ENCODE measurements at places on chromosomes 16 and 17.
A peak's percentile ranks its signal among the peaks of the same experiment; 100 is the strongest.

DNA sequence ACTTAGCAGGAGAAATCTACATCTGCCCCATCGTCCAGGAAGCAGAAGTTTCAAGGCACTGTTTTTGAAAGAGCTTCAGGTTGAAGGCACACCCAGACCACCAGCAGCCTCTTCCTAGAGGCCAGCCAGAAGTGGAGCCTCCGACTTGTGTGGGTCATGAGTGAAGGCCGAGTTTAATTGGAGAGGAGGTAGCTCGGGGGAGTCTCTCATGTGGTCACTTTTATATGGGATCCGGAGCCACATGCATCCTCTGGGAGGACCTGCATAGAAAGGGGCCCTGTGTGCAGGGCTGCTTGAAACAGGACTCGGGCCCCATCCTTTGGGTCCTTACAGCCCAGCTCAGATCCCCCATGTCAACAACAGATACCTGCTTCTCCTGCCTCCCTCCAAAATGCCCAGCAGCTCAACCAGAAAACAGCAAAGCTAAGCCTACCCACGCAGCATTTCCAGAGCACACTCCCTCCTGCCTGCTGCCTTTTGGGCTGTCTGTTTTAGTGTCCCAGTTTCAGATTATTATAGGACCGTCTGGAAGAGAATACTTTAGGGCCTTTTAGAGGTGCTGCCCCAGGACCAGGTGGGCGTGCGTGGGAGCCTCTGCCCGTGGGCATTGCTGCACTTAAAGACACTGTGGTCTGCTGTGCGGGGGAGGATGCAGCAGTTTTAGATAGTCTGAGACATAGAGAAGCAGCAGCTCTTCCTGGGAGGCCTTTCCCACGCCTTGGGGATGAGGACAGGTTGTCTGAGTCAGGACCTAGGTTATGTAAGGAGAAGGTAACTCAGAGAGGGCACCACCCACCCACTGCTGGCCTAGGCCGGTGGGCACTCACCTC, 29.5 kb downstream of the MPRIP start:
- DNase-seq, result no peak

- no peak for DNase-seq
Measured at GRCh38 chr16:86630471-86630870, 52.1 kb downstream of the FOXL1 start.

GRCh38 chr17:4156750-4157381, 13.9 kb downstream of the CYB5D2 start:
- no peak for DNase-seq

GRCh38 chr16:4403133-4403949, 13.1 kb downstream of the CORO7 start:
- DNase-seq, result no peak

GRCh38 chr16:1832838-1833454, 5.9 kb downstream of the FAHD1 start:
- no peak for DNase-seq

GRCh38 chr16:26740771-26741170, 326.0 kb upstream of the C16orf82 start:
- no peak for DNase-seq

GRCh38 chr17:9907883-9908648, 3.0 kb upstream of the RCVRN start:
- no peak for DNase-seq

DNA sequence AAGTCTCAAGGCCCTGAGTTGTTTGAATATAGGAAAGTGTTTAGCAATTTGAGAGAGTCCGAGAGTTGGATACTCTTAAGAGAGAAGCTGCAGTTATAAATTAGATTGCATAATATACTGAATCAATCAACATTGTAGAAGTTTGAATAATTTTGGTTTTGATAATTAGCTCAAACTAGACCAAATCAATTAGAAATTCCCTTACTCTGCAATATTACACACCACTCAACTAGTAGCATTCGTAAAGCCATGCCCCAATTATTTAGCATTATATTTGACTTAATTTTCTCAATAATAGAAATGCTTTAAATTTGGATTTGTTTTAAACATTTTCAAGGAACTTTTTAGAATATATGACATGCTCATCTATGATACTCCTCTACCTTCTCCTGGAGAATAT, 49.1 kb downstream of the TNRC6C start:
- DNase-seq, result no peak

DNA sequence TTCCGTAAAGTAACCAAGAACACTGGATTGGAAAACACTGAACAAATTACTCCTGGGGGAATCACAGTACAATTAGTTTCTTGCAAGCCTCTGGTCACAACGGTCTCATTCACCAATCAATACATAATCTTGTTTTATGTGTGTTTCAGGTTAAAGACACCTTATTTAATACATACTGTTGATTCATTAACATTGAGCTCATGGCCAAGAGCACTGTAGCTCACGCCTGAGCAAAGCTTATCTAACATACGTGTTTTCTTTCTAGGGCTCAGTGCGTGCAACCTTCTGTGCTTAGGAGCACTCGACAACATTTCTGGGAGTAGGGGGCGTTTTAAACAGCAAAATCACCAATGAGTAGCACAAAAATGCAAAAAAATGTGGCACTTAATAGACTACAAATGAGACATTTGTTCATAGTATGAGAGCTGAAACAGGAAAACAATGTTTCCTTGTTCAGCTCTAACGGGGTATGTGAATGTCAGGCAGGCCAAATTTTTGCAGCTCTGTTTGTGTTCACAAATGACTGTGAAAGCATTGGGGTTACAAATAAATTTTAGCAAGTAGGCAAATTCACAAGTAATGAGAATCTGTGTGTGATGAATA, 206.2 kb downstream of the CNTNAP4 start:
- DNase-seq, result no peak

DNA sequence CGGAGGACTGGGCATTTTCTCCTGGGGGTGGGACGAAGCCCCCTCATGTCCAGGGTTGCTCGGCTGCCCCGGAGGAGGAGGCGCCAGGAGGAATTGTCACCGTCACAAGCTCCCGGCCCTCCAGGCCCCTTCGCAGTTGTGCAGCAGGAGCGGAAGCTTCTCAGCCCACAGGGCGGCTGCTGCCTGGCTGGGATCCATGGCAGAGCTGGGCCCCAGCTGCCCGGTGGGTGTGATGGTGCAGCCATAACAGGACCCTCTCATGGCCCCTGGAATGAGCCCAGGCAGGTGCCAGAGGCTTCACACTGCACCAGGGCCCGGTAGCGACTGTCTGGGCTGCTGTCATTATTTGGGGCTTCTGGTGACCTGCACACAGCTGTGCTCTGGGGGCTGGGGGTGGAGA, 54.9 kb upstream of the GNG13 start:
- no peak for DNase-seq

DNA sequence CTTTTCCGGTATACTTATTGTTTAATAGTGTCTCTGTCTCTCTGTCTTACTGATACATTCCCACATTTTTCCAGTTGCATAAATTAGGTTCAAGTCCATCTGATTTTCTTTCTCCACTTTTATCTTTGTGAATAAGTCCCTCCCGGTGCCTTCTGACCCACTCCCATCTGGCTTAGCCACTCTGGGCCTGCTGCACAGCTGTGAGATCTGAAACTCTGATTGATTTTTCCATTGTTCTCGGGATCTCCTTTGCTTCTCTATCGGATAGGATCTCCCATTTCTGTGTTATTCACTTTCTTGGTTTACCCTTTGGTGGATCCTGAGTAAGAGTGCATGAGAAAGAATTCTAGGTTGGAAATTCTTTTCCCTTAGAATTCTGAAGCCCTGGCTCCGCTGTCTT, 8.6 kb downstream of the UTP4 start:
- DNase-seq, result no peak

DNA sequence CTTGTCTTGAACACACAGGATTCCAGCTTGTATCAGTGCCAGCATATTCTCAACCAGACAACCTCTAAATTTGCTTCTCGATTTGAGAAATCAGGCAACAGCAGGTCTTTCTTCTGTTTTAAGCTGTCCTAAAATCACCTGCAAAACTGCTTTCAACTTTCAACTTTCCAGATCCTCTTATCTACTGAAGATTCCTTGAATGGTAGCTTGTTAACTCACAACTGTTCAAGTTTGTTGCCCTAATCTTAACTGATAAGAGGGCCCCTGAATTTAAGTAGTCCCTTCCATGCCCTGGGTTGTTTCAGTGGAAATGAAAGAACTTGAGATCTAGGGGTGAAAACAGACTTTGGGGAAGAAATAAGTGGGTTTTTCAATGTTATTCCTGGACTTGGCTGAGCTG, 57.2 kb downstream of the CHD9 start:
- no peak for DNase-seq

DNA sequence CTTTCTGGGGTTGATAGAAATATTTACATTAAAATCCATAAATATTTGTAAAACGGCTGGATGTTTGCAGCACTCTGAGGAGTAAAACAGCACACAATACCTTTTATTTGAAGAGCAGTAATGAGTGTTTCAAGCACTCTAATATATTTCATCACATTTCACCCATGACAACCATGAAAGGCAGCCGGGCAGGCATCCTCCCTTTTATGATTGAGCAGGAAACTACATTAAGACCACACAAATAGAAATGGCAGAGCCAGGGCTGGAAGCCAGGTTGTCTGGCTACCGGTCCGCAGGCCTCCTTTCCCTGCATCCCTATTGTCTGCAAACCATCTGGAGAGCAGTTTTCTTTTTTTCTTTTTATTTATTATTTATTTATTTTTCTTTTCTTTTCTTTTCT, 23.1 kb upstream of the GPRC5C start:
- DNase-seq, result no peak

GRCh38 chr16:89624777-89625761, 11.6 kb downstream of the DPEP1 start:
- no peak for DNase-seq

DNA sequence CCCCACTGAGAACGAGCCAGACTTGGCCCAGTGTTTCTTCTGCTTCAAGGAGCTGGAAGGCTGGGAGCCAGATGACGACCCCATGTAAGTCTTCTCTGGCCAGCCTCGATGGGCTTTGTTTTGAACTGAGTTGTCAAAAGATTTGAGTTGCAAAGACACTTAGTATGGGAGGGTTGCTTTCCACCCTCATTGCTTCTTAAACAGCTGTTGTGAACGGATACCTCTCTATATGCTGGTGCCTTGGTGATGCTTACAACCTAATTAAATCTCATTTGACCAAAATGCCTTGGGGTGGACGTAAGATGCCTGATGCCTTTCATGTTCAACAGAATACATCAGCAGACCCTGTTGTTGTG, 631 bp downstream of the BIRC5 start:
- no peak for DNase-seq

- no peak for DNase-seq
Measured at GRCh38 chr17:3729881-3730280, 6.2 kb downstream of the HASPIN start.

DNA sequence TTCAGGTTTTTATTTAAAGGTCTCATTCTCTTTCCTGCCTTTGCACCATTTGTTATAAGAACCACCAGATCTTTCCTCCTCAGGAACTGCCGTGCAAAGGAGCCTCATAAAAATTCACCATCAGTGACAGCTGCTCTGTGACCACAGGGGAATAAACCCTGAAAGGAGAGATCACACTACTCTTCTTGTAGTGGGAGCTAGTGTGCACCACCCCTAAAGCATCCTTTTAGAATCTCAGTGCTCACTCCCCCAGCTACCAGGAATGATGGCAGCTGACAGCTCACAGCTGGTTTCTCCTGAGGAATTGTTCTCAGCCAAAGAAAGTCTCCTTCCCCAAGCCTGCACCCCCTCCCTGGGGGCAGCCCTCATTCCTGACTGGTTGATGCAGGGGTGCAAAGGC, 18.7 kb downstream of the VAT1L start:
- no peak for DNase-seq

DNA sequence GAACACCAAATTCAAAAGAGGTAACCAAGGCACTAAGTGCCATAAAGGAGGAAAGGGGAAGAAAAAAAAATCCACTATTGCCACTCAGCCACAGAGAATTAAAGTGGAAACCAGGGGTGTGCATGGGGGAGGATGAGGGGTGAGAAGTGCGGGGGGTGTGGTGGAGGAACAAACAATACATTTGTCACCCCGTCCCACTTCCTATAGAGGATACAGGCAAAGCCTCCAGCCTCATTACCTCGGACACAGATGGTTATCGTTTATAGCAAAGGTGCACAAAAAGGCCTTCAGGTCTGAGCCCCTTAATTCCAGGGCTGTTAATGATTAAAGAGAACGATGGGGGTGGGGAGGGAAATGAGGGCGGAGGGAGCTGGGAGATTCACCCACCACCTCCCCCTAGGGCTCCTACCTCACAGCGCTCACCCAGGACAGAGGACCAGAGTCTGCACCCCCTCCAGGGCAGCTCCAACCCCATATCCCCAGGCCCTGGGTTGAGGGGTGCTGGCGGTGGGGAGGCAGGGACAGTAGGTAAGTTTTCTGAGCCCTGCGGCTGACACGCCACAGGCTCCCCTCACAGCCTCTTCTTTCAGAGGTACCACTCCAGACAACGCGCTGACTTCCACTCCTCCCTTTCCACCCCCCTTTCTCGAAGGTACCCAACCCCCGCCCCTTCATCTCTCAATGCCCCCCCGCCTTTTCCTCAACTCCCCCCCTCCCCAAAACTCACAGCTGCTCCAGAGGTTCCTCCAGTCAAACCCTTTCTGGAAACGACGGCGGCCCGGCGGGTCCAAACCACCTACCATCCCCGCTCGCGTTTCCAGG, 470 bp downstream of the DCUN1D3 start:
- DNase-seq, result peak; percentile 9

DNA sequence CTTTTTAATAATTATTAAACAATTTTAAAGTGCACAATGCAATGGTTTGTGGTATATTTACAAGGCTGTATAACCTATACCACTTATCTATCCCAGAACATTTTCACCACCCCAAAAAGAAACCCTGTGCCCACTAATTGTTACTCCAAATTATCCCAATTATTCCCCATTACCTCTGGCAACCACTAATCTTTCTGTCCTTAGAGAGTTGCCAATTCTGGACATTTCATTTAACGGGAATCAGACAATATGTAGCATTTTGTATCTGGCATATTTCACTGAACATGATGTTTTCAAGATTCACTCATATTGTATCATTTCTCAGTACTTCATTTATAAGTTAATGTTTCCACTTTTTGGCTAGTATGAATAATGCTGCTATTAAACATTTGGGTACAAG, 103.1 kb upstream of the NACA2 start:
- DNase-seq, result no peak

GRCh38 chr17:27282054-27282551, 11.8 kb upstream of the WSB1 start:
- peak; percentile 92 for DNase-seq

DNA sequence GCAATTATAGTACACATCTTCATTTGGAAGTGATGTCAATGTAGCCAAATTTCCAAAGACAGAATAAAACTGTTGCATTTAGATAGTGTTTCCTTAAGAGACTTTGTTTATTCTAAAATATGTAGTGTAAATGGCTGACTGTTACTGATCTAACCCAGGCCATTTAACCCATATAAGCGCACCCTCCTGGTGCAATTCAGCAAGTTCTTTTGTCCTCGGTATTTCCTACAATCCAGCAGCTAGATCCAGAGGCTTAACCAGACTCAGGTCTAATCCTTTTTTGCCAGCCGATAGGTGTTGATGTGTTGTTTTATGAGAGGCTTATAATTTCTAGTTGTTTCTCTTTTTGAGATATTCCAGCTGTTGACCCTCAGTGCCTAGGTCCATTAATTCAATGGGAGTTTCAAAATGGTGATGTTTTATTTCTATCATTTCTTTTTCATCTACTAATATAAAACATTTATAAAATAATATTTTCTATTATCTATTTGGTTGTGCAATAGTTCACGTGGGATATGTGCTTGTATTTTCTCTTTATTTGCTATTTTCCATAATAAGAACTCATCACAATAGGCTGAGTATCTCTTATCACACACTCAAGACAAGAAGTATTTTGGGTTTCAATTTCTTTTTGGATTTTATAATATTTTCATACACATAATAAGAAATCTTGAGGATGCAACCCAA, 14.5 kb downstream of the ABCA9 start:
- DNase-seq, result no peak

All from inflammatory macrophage (primary cell).